ENCODE measurements at places on chromosomes 6 and 20.

DNA sequence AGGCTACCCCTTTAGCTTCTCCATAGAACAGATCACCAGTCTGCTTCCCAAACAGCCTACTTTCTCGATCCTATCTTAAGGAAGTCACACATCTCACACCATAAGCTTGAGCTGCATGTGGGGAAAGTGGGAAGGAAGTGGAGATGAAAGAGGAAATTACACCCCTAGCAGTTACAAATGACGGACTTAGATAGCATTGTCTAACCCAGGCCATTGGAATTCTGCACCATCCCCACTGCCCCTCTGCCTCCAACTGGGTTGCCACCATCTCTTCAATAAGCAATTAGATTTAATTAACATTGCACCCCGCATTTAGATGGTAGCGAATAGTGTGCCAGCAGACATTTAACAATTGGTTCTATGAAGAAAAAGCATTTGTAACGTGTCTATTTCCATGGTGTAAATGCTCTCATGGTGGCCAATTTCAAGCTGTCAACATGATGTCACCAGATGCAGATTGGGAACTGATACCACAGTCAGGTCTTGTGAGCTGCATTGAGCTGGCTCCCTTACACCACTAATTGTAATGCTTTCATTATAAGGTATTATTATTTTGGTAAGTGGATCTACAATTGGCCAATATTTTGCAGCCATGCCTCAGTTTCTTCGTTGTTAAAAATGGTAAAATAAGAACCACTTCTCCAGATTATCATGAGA lies 124.7 kb downstream of the CD24 start:
- no peak for DNase-seq

GRCh38 chr6:145075425-145075824 lies 659.9 kb downstream of the EPM2A start:
- no peak for DNase-seq

DNA sequence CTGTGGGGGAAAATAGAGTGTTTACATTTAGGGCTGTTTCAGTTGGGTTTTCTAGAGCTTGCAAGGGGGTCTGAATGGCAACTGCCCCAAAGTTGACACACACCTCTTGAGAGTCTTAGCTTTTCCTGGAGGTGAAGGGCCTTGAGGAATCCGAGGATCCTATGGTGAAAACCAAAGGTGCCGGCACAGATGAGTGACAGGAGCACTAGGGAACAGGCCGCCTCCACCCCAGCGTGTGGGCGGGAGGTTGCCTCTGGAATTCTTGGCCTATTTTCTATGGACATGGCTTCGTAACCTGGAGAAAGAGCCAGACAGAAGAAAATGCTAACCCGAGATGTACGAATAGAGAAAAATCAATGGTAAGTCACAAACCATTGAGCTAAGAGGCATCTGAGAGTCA lies 283.2 kb upstream of the FOXQ1 start:
- DNase-seq: no peak

GRCh38 chr6:170553534-170554012 lies 466 bp upstream of the PSMB1 start:
- no peak for DNase-seq

DNA sequence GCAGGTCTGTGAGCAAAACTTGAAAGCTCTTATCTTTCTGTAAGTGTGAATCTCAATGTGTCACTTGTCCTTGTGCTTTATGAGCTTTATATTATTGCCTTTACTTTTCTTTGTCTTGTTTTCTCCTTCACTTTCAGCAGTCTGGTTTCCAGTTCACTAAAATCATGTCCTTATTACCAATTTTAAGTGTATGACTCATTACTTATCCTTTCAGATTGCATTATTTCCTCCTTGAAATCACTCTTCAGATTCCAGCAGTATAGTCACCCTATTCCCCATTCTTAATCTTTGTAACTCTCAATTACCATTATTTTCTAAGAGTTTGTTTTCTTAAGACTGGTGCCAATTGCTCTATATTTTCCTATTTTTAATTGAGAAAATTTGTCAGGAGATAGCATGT lies 117.4 kb upstream of the GRIK2 start:
- DNase-seq: no peak

- DNase-seq: no peak
Measured at GRCh38 chr6:130966344-130966980, 96.6 kb downstream of the EPB41L2 start.

DNA sequence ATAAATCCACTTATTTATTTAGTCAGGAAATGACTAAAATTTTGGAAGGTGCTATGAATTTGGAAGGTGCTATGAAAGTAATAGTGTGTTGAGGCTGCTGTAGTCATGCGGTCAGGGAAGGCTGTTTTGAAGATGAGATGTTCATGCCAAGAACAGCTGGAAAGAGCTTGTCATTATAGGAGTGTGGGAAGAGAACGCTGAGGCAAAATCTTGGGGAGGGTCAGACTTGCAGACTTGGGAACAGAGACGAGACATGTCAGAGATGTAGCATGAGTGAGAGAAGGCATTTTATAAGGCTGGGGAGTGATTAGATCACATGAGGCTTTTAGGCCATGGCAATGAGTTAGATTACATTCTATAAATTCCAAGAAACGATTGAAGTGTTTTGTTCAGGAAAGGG lies 124.0 kb upstream of the B3GAT2 start:
- DNase-seq: no peak

GRCh38 chr6:112214739-112215269 lies 39.6 kb downstream of the LAMA4 start:
- no peak for DNase-seq

GRCh38 chr6:92648364-92649086 lies 770.8 kb downstream of the EPHA7 start:
- DNase-seq: no peak

GRCh38 chr6:10904015-10904414 lies 17.2 kb downstream of the SYCP2L start:
- DNase-seq: no peak

DNA sequence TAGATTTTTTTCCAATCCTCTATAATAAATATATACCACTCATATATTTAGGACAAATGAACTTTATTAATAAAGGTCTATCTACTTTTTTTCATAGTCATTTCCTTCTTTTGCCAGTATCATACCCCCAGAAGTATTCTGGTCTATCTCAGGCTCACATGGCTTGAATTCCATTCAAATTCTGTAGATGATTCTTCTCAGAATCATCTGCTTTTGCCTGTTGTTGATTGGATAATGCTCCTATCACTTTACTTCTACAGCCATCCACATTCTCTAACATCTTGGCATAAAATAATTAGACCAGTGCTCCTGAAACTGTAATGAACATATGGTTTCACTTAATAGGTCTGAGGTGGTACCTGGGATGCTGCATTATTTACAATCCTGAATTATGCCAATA lies 121.2 kb downstream of the GFRAL start:
- DNase-seq: no peak

DNA sequence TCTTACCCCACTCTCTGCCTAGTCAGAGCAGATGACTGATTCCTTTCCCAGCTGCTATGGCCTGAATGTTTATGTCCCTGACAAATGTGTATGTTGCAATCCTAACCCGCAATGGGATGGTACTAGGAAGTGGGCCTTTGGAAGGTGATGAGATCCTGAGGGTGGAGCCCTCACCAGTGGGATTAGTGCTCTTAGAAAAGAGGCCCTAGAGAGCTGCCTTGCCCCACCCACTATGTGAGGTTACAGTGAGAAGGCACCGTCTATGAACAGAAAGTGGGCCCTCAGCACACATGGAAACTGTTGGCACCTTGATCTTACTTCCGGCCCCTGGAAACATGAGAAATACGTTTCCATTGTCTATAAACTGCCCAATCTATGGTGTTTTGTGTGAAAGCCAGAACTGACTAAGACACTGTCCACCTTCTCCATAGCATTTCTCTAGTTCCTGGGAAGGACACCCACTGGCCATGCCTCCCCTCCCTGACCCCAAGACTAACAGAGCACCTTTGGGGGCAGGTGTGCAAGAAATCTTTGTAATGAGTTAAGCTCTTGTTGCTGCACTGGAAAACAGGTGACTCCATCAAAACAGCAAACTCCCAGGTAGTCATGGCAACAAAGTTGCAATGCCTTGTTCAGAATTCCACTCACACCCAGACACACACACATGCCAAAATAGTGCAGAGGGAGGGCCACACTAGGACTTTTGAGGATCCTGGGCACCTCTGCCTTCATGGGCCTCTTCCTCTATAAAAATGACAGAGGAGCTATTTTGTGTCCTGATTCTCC lies 16.2 kb downstream of the GABRR2 start:
- peak; percentile 41 for DNase-seq

DNA sequence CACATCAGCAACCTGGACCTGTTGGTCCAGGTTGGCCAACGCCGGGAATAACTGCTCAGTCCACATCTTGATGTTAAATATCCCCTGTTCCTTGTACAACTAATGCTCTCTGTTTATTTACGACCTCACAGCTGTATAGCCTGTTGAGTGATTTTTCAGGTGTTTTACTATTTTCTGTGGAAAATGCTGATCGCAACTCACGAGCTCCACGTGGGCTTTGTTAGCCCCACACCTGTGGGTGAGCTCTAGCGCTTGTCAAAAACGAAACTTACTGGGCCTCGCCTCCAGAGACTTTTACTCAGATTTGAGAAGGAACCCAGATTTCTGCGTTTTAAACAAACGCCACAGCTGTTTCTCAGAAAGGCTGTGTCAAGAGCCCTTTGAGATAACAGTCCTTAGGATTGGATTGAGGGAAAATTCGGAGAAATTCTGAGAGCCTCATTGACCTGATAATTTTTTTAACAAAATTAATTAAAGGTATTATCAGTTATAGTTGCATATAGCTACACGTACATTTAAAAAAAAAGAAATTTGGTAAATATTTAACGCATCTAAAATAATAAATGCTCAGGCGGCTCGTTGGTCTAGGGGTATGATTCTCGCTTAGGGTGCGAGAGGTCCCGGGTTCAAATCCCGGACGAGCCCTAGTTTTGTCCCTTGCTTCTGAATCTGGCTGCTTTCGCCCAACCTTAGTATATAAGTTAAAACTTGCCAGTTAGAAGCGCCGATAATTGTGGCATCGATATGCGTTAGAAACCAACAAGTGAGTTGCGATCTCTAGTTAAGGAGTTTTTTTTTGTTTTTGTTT lies 16.7 kb downstream of the HMGN4 start:
- peak; percentile 61 for DNase-seq

DNA sequence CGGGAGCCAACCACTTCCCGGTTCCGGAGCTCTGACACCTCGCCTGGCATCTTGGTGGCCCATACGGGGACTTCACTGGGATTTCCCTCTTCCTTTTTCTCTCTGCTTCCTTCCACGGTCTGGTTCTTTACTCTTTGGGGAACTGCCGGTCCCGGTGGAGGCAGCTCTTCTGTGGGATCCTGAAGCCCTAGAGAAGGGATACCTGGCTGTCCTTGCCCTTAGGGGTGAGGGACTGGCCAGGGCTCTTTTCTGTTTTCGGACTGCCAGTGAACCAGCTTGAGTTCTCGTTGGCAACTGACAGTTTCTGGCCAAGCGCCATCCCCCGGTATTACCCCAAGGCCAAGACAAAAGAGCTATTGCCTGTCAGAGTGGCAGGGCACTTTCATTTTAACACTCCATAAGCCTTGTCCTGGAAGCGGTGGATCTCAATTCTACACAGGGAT lies 880 bp upstream of the CPXM1 start:
- DNase-seq: no peak

- DNase-seq: no peak
Measured at GRCh38 chr6:75431379-75431778, 62.2 kb downstream of the FILIP1 start.

- DNase-seq: no peak
Measured at GRCh38 chr6:5072440-5072839, 12.7 kb upstream of the PPP1R3G start.

DNA sequence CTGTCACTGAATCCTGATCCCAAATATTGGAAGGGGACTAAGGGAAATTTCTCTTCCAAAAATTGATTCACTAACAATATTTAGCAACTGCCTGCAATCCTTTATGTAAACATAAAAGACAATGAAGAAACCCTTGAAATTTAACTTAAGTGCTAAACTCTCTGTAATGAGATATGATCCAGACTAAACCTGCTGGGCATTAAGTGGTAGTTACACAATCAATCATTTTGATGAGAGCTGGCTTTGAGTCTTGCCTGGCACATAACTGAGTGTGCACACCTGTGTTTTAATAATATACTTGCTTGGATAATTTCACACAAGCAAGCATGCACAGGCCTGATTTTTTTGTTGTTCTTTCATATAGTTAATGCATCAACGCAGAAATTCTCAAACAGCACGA lies 9.8 kb upstream of the ZFP64 start:
- no peak for DNase-seq

- DNase-seq: no peak
Measured at GRCh38 chr6:135875446-135875845, 23.9 kb downstream of the PDE7B start.

DNA sequence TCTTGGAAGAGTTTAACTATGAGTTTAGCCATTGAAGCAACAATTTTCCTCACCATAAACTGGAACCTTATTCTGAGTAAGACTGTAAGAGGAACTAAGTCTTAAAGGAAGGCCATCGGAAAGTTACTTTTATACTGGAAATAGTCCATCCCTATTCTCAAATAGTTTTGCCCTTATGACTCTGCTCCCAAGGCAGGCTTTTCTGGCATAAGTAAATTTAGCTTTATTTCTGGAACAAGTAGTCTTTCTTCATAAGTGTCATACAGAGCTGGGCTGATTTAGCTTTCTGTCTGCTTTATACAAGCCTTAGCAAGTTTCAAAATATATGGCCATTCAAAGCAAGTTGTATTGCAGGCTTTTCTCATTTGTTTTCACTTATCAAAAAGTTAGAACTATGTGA lies 328.1 kb downstream of the HACE1 start:
- no peak for DNase-seq

- no peak for DNase-seq
Measured at GRCh38 chr6:165119231-165120020, 190.0 kb downstream of the C6orf118 start.

GRCh38 chr6:34580707-34581560 lies 24.8 kb upstream of the SPDEF start:
- DNase-seq: no peak

DNA sequence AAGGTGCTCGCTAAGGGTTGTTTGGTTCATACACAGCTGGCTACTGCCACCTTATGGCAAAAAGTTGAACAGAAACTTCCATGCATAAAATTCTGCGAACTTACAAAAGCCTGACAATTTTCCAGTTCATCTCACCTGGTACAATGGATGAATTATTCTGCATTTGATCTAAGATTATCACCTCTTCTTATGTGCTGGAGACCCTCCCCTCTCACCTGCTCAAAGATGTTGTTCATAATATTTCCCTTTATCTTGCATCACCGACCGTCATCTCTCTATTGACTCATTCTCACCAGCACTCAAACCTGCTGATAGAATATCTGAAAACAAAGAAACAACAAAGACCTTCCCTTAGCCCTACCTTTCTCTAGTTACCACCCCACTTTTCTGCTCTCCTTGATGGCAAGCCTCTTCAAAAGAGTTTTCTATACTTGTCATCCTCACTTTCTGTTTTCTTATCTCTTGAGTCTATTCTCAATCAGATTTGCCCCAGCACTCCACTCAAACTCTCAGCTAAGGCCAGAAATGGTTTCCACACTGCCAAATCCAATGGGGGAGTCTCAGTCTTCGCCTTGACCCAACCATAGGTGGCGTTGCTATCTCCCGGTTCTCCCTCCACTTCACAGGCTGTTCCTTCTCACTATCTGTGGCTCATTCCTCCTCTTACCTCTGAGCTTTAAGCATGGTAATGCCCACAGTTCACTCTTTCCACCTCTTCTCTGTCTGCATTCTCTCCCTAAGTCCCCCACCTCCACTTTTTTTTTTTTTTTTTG lies 25.8 kb downstream of the SNRNP48 start:
- no peak for DNase-seq
